ENCODE measurements at places on chromosomes 1 and 21.

- DNase-seq, result no peak
These were observed 101.5 kb downstream of the MRPL37 start for GRCh38 chr1:54301497-54301896.

- no peak for DNase-seq
These were observed 11.6 kb upstream of the CD34 start for GRCh38 chr1:207922554-207922953.

- DNase-seq, result no peak
These were observed 71.6 kb downstream of the SGIP1 start for GRCh38 chr1:66605419-66605997.

- DNase-seq, result peak; percentile 34
These were observed 8.9 kb upstream of the LEMD1 start for GRCh38 chr1:205430696-205431305.
